ENCODE measurements at places on chromosomes 5 and 9.

DNA sequence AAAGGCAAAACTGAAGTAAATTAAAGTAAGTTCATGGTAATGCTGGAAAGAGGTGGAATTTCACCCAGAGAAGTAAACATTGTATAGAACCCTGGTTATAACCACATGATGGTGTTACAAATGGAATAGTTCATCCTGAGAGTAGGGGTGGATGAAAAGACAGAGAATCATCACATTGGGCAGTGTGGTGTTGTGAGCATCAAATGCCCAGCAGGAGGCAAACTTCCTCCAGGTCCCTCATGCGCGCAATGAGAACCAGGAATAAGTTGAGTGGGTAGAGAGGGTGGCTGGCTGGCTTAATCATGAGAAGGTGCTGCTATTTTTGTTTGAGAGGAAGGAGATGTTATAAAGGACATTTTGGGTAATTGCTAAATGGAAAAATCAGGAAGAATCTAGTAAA is 163.3 kb upstream of the HMHB1 start:
- no peak for DNase-seq

- no peak for DNase-seq
Measured at GRCh38 chr5:21419383-21419782, 1431.4 kb upstream of the CDH18 start.

DNA sequence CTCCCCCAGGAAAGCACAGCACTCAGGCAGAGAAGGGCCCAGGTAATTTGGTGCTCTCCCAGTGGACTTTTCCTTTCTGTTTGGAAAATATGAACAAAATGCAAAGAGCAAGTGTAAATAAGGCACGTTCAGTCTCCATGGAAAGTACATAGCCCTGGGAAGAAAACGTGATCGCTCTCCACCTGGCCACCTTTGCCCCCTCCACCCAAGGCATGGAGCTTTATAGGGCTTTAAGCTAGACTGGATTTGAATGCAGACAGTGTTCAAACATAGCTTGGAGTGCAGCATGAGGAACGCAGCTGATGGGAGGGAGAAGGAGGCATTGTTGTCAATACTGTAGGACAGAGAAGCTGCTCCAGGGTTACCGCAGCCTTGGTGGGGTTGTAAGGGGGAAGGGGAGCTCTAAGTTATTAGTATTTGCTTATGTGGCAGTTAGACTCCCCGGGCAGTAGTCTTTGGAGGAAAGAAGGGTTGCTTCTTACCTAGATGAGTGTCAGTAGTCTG is 500.2 kb downstream of the SPOCK1 start:
- no peak for DNase-seq

GRCh38 chr9:16128003-16128402 is 575.2 kb downstream of the CCDC171 start:
- DNase-seq: no peak

- no peak for DNase-seq
Measured at GRCh38 chr5:96785326-96786109, 22.2 kb downstream of the ERAP1 start.

DNA sequence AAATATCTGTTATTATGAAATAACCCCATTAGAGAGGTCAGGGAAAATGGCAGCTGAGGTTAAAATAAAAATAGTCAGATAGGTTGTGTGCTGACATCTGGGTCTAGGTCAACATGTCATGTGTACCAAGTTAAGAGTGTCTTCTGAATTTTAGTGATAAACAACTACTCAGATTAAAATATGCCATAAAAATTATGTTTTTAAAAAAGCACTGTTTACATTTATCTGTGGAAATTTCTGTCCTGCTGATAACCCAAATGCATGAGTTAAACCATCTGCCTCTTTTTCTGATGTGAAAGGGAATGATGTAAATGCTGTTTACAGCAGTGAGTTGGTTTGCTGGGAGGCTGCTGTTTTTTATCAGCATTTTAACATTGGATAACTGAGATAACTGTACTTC is 361.2 kb upstream of the TARS1 start:
- no peak for DNase-seq

- no peak for DNase-seq
Measured at GRCh38 chr5:142096382-142096781, 12.2 kb upstream of the NDFIP1 start.

DNA sequence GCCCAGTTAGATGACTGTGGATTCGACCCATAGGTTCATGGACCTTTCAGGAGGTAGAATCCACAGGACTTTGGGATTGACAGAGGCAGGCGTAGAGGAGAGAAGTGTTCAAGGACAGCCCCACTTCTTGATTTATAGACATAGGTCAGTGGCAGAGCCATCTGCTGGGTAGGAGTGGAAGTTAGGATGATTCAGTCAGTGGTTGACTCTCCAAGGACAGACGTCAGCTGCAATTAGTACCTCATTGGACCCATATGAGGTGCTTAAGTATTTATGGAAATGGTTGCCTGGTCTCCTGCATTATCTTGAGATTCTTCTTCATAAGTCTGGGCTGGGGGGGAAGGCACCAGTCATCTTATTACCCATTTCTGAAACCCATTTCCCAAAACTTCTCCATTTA is 70.9 kb downstream of the SH3RF2 start:
- no peak for DNase-seq

DNA sequence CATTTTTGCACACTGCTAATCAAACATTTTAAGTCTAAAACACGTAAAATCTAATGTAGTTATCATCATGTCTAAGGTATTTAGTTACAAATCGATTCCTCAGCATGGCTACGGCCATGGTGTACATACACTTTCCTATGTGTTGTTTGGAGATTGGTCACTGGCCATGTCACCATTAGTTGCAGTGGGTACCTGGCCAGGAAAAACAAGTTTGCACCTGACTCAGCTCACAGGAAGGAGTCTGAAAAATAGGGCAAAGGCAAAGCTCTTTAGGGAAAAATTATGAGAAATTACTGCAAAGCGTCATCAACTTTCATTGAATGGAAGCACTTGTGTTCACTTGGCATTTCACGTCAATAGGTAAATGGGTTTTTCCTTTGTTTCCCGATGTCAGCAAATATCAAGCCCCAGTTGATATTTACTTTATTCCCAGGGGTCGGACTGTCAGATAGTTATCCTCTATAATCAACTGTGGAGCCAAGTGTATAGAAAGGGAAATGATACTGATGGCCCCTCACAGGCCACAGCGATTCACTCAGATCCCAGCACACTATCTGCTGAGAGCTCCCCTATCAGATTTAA is 626.0 kb upstream of the ADAMTS16 start:
- no peak for DNase-seq

DNA sequence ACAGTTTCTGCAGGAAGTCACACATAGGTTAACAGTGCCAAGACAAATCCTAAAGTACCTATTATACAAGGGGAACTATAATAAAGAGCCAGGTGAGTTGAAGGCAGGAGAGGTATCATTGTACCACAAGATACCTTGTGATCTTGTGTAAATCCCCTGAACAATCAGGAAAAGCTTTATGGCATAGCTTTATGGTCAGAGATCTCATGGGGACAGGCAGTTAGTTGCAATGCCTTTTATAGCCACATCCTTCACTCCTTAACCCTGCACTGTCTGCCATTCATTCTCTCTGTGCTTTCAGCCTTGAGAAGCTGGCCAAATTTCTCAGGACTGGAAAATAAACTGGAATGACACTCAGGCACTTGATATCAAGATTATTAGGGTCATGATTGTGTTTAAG is 97.0 kb downstream of the GHR start:
- DNase-seq: no peak

GRCh38 chr5:99059685-99060084 is 130.9 kb upstream of the CHD1 start:
- DNase-seq: no peak

GRCh38 chr9:2159521-2160454 is 144.6 kb downstream of the SMARCA2 start:
- DNase-seq: no peak

- DNase-seq: no peak
Measured at GRCh38 chr9:98552331-98552730, 156.4 kb downstream of the GABBR2 start.

DNA sequence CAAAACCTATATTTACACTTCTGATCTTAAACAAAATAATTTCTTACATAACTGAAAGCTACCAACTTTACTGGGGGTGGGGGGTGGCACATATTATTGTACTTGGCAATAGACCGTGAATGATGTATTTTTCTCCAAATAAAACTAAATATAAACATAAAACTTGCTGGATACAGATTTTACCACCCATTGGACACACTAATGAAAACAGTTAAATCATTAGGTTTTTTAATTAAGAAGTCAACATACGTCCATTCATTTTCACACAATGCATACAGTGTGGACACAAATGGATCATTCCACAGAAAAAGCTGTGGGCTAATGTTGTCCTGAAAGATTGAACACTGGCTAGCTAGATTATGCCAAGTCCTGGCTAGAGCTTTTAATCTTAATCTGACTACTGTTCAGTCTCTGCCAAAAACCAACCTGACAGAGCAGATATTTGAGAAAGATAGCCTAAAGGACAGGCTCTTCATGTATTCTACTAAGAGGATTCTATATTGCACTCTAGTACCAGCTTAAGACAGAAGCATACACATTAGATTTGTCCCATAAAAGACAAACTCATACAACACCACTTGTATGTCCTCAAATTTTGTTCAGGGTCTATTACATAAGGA is 118.1 kb downstream of the SIL1 start:
- DNase-seq: no peak

GRCh38 chr5:125317536-125317995 is 571.1 kb upstream of the ZNF608 start:
- DNase-seq: no peak

GRCh38 chr5:60503771-60504170 is 196.2 kb downstream of the DEPDC1B start:
- no peak for DNase-seq

DNA sequence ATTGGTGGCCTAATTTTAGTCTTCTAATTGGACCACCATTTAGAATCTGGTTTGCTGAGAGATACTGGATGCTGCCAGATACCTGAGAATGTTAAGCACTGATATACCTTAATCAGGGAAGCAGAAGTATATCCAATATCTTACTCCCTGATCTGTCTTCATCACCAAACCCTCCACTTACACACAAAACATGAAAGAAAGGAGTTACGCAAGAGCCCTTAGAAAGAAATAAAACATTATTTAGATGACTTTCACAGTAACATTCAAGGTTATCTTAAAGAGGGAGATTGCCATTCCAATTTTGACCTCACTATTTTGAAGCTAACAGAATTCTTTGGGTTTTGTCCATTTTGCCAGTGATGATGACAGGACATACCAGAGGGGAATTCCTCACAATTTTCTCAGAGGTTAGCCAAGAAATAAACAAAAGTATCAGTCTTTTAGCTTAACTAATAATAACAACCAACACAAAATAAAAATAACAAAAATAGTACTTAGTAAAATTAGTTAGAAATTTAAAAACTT is 496.1 kb downstream of the NFIB start:
- DNase-seq: no peak

GRCh38 chr5:174409070-174409469 is 315.3 kb upstream of the MSX2 start:
- DNase-seq: no peak

DNA sequence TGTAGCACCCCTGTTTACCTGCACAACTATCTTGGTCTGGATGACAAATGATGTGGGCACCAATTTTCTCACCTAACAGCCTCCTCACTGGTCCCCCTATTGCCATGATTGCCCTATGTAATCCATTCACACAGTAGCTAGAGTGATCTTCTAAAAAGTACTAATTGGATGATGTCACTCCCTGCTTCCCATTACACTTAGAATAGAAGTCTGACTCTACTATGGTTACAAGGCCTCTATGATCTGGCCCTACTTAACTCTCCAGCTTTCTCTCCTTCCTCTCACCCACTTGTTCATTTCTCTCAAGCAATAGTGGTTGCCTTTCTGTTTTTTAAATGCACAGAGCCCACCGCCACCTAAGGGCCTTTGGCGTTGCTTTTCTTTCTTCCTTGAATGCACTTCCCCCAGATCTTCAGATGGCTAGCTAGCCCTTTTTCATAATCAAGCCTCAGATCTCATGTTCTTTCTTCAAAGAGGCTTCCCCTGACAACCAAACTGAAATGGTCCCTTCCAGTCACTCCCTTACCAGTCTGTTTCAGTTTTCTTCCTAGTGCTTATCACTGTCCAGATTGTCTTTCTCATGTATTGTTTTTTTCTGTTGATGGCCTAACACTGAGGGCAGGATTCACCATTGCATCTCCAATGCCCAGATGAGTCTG is 8.7 kb downstream of the IGIP start:
- no peak for DNase-seq

- DNase-seq: no peak
Measured at GRCh38 chr9:96241391-96241809, 60.6 kb downstream of the HSD17B3 start.

- no peak for DNase-seq
Measured at GRCh38 chr9:36818965-36819870, 214.8 kb downstream of the PAX5 start.

- peak; percentile 73 for DNase-seq
Measured at GRCh38 chr5:92353107-92354030, 970.3 kb upstream of the ARRDC3 start.

All from BJ (cell line).